ENCODE measurements at places on chromosomes 2 and 18.

DNA sequence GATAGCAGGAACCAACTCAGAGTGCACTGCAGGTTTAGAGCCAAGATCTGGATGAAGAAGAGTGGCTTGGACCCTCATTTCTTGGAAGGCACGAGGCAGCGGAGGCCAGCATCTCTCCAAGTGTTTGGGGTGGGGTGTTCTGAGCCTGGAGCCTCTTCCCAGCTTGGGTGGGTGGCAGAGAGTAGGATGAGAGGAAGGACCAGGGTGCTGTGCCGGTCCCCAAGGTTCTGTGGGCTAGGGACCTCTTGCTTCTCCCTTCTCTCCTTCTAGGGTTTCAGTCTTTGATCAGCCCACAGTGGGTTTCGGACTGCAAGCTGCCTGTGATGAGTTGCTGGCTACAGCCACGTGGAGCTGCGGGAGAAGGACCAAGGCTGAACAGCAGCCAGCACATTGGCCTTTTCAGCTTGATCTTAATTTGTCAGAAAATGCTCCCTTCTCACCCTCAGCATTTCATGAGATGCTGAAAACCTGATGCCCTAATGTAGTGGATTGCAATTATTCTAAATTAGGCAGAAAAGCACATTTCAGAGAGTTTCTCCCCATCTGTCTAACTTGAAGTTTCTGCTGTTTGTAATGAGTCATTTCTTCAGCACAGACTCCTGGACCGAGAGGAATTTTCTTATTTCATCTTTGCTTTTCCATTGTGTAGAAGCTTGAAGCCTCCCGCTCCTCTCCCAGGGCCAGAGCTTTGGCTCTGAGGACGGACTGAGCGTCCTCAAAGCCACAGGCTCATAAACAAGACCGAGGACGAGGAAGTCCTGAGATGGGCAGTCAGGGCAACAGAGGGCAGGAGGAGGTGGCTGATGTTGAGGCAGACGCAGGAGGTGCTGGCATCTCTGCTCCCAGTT is 99.1 kb upstream of the HDAC4 start:
- DNase-seq = no peak

DNA sequence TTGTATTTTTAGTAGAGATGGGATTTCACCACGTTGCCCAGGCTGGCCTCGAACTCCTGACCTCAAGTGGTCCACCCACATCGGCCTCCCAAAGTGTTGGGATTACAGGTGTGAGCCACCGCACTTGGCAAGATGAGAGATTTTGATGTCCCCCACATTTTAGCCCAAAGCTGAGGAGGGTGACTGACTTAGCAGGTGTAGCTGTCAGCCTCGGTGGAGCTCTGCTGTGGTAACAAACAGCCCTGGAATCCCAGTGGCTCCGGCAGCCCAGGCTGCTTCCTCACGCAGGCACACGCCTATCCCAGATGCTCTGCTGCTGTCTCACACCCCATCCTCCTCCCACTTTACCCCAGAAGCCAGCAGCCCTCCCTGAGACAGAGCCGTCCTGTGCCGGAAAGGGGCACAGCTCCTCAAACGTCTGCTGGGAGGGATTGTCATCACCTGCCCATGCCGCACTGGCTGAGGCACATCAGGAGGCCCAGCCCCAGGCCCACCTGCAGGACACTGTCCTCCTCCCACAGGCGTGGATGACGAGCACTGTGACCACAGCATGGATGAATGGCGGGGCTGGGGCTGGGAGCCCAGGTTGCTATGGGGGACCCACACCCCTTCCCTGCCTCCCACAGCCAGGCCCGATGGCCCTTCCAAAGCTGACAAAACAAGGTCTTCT is 10.6 kb upstream of the BOK start:
- DNase-seq = no peak

- peak; percentile 87 for DNase-seq
These were observed at the start of gene SLC66A3 for GRCh38 chr2:11155381-11156035. TSS of gene SLC66A3 (plus strand) at chr2:11155467. CDS start at chr2:11155547, 80 bp downstream.

GRCh38 chr2:54575379-54575888 is 119.3 kb downstream of the SPTBN1 start:
- DNase-seq = no peak

GRCh38 chr18:26780520-26781325 is 84.8 kb downstream of the AQP4 start:
- peak; percentile 50 for DNase-seq

- no peak for DNase-seq
These were observed 85.2 kb upstream of the RBBP8 start for GRCh38 chr18:22847867-22848451.

GRCh38 chr18:7272311-7273049 is 41.6 kb downstream of the LRRC30 start:
- peak; percentile 77 for DNase-seq

GRCh38 chr2:148592791-148593190 is 51.8 kb upstream of the EPC2 start:
- DNase-seq = no peak

GRCh38 chr18:5144629-5145028 is 52.4 kb downstream of the AKAIN1 start:
- no peak for DNase-seq

- no peak for DNase-seq
These were observed 9.6 kb downstream of the PREPL start for GRCh38 chr2:44351676-44352075.

DNA sequence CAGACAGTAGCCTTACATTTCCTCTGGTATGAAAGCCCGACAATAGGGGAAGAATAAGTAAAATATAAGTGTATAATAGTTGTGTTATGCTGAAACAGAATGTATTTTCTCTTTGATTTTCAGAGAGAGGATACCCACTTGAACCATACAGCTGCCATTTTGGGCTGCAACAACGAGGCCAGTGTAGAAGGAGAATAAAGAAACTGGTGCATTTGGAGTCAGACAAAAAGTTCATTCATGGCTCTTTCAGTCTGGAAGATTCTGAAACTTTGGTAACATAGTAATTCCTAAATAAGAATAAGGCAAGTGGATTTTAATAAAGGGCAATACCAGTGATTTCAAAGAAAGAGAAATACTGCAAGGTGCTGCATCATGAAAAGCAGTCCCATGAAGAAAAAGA is 610.9 kb downstream of the LRP1B start:
- no peak for DNase-seq

- DNase-seq = no peak
These were observed 109.0 kb downstream of the CERS6 start for GRCh38 chr2:168565112-168565511.

DNA sequence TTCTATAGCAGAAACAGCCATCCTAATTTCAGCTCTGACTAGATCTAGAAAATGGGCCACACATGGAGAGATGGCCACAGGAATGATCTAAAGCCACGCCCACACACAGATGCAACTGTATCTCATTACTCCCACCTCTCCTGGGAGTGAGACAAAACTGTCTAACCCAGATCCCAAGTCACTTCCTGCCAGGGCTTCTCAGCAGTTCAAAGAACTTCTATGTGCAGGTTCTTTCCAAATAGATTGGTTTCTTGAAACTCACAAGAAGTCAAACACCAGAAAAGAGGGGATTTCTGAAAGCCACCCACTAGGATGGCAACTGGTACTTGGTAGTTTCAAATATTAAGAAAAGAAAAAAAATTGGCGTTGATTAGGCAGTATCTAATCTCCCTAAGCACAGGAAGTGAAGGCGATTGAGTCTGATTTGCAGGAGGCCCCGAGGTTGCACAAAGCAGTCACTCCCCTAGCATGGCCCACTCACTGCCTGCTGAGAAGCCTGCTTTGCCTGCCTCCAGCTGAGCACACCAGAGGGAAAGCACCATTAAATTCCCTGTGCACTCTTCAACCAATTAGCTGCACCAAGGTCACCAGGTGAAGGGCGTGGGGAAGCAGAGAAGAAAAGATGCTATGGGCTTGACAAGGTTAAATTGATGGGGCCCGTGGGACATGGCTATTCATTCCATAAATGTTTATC is 51.1 kb downstream of the PAPOLG start:
- peak; percentile 79 for DNase-seq

- DNase-seq = no peak
These were observed 12.6 kb downstream of the LDLRAD4 start for GRCh38 chr18:13231151-13231550.

DNA sequence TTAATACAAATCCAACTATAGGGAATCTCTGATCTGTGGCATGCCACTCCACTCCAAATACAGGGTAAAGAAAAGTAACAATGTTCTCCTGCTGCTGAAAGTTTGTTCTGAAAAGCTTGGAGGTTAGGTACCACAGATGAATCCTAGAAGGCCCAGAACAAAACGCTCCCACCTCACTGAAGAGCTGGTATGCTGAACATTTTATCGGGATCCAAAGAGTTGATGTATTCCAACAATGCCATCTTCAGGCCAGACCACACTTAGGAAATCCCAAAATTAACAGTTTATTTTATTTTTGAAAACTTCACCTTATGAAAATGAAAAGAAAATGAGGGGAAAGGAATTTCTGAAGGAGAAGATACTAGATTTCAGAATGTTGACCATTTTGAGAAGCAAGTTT is 145.1 kb upstream of the CDH19 start:
- DNase-seq = peak; percentile 29

- DNase-seq = peak; percentile 40
These were observed 80.9 kb downstream of the CERS6 start for GRCh38 chr2:168536925-168537466.

- no peak for DNase-seq
These were observed 115.8 kb upstream of the MGAT5 start for GRCh38 chr2:134138115-134138514.

GRCh38 chr2:202432776-202433175 is 56.6 kb downstream of the BMPR2 start:
- no peak for DNase-seq

DNA sequence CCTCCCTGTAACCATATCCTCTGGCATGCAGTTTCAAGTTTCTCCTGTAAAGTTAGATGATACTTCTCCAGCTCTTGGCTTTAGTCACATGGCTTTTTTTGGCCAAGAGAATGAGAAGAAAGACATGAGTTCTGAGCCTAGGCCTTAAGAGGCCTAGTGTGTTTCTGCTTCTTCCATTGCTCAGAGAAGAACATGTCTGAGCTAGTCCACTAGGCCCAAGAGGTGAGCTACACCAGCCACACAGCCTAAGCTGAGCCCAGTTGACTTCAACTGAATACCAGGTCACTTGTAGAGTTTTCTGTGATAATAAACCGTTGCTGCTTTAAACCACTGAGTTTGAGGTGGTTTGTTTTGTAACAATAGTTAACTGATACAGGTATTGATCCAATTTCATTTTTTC is 19.9 kb upstream of the EFEMP1 start:
- DNase-seq = no peak

- DNase-seq = peak; percentile 3
These were observed 4.8 kb upstream of the IL36A start for GRCh38 chr2:113000436-113000835.

DNA sequence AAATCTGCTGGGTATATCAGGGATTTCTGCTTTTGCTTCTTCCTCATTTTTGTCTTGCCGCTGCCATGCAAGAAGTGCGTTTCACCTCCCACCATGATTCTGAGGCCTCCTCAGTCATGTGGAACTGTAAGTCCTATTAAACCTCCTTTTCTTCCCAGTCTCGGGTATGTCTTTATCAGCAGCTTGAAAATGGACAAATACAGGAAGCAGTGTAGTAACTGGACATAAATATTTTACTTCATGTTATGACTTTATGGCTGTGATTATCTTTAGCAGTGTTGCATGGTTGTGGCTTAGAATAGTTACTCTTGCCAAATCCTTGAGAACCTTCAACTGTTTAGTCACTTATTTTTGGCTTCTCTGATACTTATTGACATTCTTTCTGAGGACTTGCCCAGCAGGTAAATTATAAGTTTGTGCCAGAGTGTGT is 66.2 kb upstream of the DLX2 start:
- DNase-seq = no peak

- peak; percentile 32 for DNase-seq
These were observed 455.7 kb upstream of the TCF4 start for GRCh38 chr18:56043641-56044061.

DNA sequence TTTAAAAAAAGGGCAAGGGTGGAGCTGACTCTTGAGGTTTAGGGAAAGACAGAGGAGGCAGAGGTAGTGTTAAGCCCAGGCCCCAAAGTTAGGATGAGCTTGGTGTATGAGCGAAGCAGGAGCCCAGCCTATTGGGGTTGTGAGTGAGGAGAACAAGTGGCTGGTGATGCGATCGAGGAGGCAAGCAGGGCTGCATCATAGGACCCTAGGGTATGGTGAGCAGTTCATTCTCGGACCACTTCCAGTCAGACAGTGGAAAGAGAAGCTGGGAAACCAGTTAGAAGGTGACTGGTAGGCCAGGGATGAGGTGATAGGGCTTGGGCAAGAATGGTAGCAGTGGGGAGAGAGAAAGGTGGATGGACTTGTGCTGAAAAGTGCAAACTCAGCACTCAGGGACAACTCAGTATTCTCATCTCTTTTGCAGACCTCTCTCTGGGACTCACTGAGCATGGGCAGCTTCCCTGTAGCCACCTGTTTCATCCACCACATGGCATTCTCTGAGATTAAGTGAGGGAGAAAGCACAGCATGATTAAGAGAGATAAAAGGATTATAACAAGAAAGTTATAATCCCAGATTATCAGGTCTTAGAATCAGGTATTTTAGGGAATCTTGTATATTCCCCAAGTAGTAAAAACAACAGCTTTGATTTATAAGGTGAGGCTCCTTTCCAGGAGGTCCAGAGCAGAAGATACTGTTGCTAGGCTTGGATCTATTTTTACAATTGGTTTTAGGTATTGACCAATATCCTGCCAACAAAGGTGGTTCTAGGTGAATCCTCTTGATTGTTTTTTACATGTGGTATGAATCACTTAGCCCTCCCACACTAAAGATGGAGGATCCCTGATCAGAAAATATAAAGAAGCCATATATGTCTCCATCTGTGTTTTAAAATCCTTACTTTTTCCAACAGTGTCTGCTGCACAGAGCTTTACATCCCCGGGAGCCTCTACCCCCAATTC is 38.3 kb downstream of the XRCC5 start:
- DNase-seq = no peak

DNA sequence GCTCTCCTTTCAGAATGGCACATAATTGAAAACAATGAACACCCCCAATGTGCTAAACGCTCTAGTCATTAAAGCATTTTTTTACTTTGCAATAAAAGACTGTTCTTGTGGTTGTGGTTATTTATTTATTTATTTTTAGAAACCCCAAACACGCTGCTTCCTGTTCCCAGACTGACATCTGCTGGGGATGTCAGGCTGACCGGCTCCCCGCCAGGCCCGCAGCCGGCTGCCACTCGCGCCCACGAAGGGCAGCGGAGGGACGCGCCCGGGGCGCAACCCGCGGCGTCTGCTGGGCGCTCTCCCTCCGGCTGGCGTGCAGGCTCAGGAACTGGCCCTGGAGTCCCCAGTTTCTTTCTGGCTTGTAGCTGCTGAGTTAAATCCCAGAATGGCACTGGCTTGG is 83.1 kb upstream of the SP3 start:
- DNase-seq = no peak

- DNase-seq = peak; percentile 70
These were observed at the start of gene GAD1 for GRCh38 chr2:170816504-170817092. TSS of gene GAD1 (plus strand) at chr2:170816887. CDS start at chr2:170818592, 1,705 bp downstream.

- no peak for DNase-seq
These were observed 73.8 kb downstream of the ZNF385B start for GRCh38 chr2:179787601-179788000.

DNA sequence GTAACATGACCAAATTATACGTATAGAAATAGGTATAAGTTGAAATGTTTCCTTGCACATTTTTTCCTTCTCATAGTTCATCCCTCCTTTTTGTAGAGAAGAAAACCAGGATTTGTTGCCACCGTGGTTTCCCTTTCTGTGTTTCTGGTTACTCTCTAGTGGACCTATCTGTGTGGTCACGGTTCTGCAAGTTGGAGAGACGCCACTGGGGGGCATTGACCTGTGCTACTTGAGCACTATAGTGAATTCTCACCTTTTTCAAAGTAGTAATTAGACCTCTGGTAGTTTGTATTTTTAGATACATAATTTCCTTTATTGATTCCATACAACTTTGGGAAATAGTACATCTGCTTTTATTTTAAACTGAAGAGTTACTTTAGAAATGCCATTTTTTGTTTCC is 444.8 kb downstream of the PTPRM start:
- peak; percentile 48 for DNase-seq

All from mesendoderm (in vitro differentiated cells).